Activated B cell treated with CpG ODN at 0.5 μM for 24 hours (primary cell): ENCODE measurements at places on chromosomes 2 and 18. TPM values are rescaled to one million over a fixed set of nuclear protein-coding genes. Genes with fewer than 3 reads are reported as not detected.
A peak's percentile ranks its signal among the peaks of the same experiment; 100 is the strongest.

- DNase-seq, result no peak
Observed at GRCh38 chr2:78940998-78941397, 84.5 kb upstream of the REG3G start.

GRCh38 chr2:31812051-31812798, 198.6 kb downstream of the MEMO1 start:
- no peak for DNase-seq

- no peak for DNase-seq
Observed at GRCh38 chr2:239444626-239445577, 44.1 kb upstream of the HDAC4 start.

- DNase-seq, result peak; percentile 41
Observed at GRCh38 chr2:105802587-105802986, 57.9 kb downstream of the NCK2 start.

GRCh38 chr18:34726286-34727004, 16.3 kb downstream of the DTNA start:
- no peak for DNase-seq

- no peak for DNase-seq
Observed at GRCh38 chr2:120272763-120273481, 20.3 kb downstream of the RALB start.

DNA sequence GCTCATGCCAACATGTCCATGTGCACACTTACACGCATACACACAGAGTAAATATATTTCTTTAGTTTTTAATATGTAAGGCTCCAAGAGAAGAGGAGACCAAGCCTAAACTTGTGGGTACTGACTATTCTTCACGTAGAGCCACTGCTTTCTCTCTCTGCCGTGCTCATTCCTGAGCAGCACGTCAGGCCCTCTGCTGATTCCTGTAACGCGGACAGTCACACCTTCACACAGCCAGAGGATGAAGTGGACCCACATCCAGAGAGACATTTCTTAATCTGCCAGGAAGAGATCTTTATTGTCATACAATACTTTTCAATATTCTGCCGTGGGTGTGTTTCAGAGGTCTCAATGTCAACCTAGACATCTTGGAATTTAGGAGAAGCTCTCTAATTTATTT, 560.7 kb downstream of the STK39 start:
- no peak for DNase-seq

Gene RSAD2
- total RNA-seq, result 0.29 and 0.67 TPM in 2 replicates

- no peak for DNase-seq
Observed at GRCh38 chr18:35457140-35457704, 40.5 kb downstream of the INO80C start.
